ENCODE measurements at places on chromosomes 1 and 21.

- no peak for DNase-seq
These were observed 5.5 kb upstream of the TEDDM1 start for GRCh38 chr1:182406012-182406411.

GRCh38 chr1:116127848-116128540, 16.8 kb downstream of the MAB21L3 start:
- DNase-seq = no peak

DNA sequence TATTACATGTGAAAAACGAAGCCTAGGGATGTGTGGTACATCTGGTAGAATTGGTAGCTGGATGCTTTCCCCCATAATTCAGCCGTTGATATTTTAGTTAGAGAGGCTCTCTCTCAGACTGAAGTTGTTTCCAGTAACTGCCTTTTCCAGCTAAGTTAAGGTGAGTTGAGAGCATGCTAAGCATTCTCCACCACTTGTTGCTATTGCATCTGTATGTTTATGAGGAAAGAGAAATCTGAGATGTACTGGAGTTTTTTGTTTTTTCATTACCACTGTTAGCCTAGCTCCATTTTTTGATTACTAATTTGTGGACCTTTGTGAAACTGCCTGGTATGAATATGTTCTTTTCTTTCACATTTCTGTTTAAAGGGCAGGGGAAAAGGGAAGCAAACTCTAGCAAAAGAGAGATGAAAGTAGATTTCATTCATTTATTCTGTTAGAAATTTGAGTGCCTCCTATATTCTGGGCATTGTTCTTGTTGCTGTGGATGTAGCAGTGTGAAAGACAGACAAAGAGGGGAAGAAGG, 189.9 kb upstream of the CACYBP start:
- no peak for DNase-seq

DNA sequence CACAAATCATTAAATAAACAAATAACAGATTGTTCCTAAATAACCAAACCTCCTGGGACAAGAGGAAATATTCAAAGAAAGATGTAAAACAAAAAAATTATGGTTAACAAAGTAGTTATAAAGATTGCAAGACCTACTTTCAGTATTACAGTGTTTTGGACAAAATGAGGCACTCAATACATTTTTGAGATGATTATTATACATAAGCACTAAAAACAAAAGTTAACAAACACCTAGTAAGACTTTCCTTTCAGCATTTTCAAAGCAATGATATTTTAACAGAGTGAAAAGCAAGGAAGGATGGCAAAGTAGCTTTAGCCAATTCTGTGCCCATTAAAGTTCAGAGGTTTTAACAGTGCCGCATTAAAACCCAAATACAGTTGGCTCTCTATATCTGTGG, 17.2 kb downstream of the OMA1 start:
- no peak for DNase-seq

DNA sequence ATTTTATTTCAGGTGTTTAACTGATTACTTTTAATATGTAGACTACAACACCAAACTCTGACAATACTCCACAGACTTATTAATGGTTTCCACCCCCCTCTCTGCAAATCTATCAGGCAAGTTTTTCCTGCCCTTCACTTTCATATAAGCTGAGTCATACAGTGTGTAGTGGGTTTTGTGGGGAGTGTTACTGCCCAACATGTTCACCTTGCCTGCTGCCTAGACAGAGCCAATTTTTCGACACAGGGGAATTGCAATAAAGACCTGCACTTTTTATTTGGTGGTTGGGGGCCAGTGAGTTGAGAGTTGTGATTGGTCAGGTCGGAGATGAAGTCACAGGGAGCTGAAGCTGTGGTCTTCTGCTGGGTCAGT, 119.7 kb downstream of the PPIAL4G start:
- DNase-seq = no peak

DNA sequence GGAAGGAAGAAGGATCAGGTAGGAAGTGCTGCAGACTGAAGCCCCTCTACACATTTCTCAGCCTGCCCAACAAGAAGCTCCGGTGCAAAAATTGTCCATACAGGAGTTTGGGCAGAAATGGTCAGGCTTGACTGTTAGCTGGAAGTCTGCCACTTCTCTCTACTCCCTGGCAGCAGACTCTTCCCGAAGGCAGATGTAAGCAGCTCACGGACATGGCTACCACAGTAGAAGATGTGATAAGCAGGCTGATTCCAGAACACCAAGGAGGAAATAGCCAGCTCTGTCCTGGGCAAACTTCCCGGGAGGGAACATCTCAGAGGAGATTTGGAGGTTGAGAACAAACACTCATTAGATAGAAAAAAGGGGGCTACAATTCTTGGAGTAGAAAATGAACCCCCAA, 52.6 kb downstream of the TRABD2B start:
- no peak for DNase-seq

DNA sequence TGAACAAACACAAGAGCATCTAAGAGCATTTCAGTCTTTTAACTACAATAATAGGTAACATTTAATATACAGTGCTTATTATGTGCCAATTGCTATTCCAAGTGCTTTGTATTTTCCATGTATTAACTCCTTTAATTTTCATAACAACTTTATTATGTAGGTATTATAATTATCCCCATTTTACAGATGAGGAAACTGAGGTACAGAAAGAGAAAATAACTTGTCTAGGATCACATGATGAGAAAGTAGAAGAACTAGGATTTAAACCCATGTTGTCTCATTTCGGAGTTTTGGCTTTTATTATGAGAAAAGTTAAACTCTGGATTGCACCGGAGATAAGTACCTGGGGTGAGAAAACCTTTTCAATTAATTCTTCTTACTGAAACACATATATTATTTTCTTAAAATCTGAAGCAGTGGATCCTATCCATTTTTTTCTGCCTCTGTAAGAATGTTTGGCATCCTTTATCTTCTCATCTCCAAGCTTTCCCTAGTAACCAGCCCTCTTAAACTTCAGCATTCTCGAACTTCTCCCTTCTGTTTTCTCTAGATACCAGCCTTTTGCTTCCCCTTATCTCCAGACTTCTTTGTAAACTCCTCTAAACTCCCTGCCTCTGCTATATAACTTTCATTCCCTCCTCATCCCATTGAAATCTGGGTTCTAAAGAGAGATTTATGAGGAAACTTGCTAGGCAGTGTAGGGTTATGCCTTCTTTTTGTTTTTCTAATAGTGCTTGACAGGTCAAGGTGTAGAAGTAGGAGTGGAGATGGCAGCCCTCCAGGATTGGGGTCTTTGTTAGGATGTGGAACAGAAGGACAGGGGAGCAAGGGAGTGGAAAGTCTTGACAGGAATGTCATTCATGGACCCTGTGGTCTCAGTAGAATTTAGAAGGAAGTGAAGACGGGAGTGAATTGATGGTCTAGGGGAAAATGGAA, 28.3 kb downstream of the POU2F1 start:
- DNase-seq = no peak

DNA sequence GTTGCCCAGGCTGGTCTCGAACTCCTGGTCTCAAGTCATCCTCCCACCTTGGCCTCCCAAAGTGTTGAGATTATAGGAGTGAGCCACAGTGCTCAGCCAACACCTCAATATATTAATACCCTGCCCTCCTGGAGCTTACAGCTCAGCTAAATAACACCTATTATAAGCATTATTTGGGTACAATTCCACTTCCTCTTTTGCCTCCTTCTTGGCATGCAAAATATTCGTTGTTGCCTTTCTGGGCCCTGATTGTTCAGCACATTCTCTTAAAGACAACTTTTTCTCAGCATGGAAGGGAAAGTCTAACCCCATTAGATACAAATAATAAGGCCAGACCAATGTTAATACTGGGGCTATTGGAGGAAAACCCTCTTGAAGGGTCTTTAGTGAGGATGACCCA, 2.8 kb downstream of the PAQR7 start:
- no peak for DNase-seq

GRCh38 chr1:72547412-72547811, 265.1 kb upstream of the NEGR1 start:
- DNase-seq = peak; percentile 76

DNA sequence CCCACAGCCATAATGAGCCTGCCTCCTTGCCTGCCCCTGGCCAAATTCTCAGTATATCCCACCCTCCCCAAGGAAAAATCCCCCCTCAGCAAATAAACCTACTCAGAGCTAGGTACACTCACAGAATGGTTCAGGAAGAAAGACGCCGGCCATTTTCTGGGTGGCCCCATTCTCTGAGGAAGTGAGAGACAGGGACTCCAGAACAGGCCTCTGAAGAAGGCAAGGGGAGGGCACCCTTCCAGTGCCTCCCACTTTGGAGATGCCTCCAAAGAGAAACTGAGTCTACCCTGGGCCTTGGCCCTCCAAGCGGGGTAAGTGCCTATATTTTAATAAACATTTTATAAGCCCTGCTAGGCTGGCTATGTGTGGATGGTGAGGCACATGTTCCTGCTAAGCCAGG, 2.3 kb downstream of the PACC1 start:
- no peak for DNase-seq

Measured in SK-N-MC (cell line).